ENCODE measurements at places on chromosomes 13 and 19.
A peak's percentile ranks its signal among the peaks of the same experiment; 100 is the strongest.

DNA sequence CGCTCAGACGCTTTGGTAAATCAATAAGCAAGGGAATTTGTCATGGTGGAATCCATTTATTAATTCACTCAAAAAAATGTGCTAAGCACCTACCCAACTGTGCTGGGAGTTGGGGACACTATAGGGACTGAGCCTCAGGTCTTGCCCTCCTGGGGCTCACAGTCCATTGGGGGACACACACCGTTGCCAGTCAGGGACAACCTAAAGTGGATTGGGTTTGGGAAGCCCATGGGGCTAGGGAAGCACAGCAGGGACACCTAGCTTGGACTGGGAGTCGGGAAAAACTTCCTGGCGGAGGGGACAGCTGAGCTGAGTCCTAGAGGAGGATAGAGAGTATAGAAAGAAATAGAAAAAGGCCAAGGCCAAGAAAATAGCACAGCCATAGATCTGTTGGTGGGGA lies 8.5 kb downstream of the FOSB start:
- no peak for DNase-seq

- no peak for DNase-seq
Observed at GRCh38 chr19:41384351-41384750, 8.0 kb downstream of the TMEM91 start.

DNA sequence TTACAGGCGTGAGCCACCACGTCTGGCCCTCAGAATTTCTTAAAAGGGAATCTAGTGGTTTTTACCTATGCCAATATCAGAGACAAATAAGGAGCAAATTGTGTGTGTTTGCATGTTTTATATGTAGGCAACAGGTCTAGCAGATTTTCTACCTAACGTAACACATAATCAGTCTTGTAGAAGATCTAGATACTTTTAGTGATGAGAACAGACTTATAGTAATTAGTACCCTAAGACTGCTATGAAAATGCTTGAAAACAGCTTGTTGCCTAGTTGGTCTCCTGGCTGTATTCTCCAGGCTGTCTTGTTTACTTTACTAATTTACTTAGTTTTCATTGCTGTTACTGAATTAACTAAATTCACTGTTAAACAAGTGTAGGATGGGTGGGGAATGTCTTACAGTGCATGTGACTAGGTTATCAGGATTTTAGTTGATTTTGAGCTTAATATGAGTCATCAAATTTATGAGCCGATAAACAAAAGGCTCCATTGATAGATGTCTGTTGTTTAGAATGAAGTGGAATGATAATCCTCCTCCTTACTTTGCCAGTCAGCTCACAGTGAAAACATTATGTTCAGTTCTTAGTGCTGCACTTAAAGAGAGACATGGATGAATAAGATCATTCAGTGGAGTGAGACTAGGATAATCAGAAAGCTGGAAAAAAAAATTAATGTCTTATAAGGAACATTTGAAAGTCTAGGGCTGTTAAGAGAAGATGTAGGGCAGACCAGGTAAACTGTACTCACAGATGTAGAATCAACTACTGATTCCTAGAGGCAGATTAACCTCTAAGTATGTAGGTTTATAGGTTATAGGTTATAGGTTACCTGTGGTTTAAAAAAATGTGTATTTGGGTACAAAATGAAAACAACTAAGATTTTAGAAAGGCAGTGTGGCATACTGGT lies 22.4 kb downstream of the GTF2F2 start:
- peak; percentile 34 for DNase-seq

- DNase-seq = no peak
Observed at GRCh38 chr13:34078334-34078999, 260.5 kb downstream of the RFC3 start.

GRCh38 chr19:18321734-18322102 lies 1.2 kb downstream of the LSM4 start:
- no peak for DNase-seq

DNA sequence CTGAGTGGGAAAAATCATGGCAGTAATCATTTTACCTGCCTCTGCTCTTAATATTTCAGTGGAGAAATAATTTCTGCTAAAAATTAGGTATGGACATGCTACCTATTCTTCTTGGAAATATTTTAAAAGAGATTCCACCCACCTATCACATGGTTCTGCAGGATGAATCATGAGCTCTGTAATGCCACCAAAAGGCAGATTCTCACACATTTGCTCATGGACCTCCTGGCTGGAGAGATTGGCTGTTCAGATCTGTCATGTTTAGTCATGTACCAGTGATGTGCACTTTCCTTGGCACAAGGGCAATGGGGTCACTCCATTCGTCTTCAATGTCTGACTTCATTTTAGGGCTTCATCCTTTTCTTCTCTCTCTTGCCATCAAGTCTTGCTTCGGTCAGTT lies 101.8 kb upstream of the MBNL2 start:
- DNase-seq = no peak

GRCh38 chr13:33676045-33676989 lies 141.6 kb upstream of the RFC3 start:
- DNase-seq = peak; percentile 84

- DNase-seq = no peak
Observed at GRCh38 chr19:3803114-3803888, 17.1 kb upstream of the MATK start.

- DNase-seq = no peak
Observed at GRCh38 chr19:29753190-29753933, 38.3 kb upstream of the C19orf12 start.

GRCh38 chr19:12833418-12833737 lies 1.0 kb downstream of the RTBDN start:
- DNase-seq = no peak

DNA sequence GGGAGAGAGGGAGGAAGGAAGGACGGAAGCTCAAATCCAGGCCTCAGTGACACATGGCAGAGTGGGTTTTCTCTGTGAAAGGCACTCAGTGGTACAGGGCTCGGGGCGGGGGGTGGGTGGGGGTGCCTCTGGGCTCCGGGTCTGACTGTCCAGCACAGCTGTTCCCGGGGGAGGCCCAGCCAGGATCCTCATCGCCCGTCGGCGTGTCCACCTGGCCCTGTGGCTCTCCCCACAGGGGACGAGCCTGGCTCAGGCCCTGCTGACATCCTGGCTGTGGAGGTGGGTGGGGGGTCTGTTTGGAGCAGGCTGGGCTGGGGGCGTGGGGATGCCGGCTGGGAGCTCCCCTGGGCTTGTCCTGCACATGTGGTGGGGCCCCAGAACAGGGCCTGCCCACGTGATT lies 18.2 kb upstream of the MATK start:
- no peak for DNase-seq

DNA sequence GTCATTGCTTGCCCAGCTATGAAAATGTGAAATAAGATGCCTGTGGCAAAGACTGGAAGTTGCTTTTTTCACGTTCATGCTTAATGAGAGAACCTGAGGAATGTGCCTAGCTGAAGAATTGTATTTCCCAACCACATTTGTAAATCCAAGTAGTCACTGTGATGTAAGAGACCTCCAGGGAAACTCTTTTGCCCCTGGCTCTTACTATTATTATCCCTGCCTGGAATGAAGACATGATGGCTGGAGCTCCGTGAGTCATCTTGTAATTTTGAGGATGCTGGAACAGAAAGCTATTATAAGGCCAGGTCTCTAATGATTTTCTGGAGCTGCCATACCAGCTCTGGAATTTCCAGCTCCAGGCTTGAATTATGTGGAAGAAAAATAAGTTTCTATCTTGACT lies 894.3 kb downstream of the DIAPH3 start:
- no peak for DNase-seq

- DNase-seq = peak; percentile 33
Observed at GRCh38 chr19:15154002-15154612, 46.7 kb downstream of the NOTCH3 start.

DNA sequence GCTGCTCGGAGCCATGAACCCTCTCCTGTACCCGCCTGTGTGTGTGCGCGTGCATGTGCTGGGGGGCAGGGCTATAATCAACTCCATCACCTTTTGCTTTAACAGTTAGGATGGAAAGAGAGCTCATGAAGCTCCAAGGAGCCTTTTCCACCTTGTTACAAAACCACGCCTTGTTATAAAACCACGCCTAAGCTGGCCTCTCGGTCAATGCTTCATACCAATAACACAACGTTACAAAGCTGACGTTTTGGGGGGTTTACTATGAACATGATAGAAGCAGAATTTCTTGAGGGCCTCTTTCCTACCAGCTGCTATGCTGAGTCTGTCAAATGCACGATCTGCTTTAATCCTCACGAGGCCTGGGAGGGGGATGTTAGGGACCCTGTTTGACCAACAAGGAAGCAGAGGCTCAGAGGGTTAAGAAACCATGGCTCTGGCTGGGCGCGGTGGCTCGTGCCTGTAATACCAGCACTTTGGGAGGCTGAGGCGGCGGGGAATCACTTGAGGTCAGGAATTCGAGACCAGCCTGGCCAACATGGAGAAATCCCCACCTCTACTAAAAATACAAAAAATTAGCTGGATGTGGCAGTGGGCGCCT lies 11.9 kb downstream of the CAPS start:
- DNase-seq = peak; percentile 54

GRCh38 chr19:50659318-50660087 lies 10.3 kb downstream of the C19orf81 start:
- no peak for DNase-seq

- DNase-seq = no peak
Observed at GRCh38 chr13:99421271-99421670, 80.0 kb upstream of the TM9SF2 start.

DNA sequence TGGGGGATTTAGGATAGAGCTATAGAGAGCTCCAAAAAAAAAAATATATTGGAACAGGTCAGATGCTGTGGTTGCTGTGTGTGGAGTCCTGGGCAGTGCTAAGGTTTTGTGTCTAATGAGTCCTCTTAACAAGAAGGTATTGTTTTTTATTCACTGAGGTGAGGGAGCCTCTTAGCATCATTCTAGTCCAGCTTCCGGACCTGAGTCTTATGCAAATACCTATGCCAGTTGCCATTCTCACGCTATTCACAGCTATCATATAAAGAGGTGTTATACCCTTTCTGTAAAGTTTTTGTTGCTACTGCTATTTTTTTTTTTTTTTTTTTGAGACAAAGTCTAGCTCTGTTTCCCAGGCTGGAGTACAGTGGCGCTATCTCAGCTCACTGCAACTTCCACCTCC lies 1.4 kb downstream of the NLRP2 start:
- no peak for DNase-seq

GRCh38 chr19:55720214-55720746 lies 17.9 kb downstream of the NLRP9 start:
- no peak for DNase-seq

DNA sequence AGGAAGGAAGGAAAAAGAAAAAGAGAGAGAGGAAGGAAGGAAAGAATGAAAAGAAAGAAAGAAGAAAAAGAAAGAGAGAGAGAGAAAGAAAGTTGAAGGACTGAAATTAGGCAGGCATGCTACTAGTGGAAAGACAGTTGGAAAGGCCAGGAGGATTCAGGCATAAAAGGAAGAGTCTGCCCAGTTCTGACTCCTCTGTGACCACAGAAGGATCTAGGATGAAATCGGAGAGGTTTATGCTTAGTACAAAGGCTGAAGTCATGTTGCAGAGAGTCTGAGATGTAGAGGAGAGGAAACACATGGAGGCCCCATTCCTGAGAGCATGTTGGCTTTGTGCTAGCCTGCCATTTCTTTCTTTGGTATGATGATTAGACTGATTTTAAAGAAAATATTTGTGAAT lies 246.5 kb upstream of the ARGLU1 start:
- DNase-seq = no peak

DNA sequence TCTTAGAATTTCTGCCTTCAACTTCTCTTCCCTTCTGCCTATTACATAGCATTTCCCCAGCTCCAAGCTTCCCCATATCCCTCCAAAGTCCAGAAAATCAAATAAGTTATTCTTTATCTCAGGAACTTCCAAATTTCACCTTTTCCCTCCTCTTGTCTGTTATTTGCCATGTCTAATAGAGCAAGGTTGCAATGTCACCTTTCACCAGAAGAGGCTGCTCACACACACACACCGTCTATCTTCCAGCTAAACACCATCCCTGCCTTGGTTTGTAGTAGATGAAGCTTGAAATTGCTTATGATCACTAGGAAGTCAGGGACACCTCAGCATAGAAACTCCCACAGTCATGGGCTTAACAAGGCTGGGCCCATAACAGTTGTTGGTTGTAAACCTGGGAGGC lies 48.4 kb downstream of the ZNRF4 start:
- DNase-seq = no peak

GRCh38 chr13:109394311-109394988 lies 391.9 kb downstream of the IRS2 start:
- DNase-seq = no peak

DNA sequence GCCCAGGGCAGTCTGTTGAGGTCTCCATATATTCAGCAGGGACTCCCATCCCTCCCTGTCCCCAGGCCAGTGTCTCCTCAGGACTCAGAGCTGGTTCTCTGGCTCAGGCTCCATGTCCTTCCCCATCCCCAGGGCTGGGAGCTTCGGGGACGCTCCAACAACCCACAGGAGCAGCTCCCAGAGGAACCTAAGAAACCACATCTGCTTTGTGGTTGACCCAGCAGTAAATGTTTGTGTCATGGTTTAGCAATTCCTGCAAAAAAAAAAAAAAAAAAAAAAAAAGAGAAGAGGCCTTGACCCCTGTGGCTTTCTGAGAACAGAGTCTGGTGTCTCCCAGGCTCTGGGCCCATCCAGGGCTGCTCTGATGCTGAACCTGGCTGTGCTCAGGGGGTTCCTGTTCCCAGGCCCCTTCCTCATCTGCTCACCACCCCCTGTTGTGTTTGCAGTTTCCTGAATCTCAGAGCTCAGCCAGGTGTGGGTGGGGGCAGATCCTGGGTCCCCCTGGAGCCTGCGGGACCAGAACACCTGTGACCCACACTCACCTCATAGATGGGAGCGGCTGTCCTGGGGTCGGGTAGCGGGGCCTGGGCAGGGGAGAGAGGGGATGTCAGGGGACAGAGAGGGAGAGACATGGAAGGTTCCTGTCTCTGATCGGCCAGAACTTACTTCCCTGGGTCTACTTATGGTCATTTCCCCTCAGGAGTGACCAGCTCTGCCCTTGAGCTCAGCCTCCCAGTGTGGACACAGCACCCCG lies 25.2 kb upstream of the CEACAM1 start:
- DNase-seq = no peak

DNA sequence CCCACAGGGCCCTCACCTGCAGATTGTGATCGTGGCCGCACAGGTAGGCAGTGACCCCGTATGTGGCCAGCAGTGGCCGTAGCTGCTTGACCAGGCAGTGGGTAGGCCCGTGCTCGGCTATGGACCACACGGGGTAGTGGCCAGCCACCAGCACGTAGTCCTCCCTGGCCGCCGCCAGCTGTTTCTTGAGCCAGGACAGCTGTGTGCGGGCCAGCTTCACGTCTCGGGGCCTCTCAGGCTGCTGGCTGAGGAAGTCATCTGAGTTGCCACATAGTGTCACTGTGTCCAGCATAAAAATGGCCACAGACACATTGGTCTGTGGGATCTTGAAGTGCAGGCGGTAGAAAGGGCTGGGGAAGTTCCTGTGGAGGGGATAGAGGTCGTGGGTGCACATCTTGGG lies 1.2 kb downstream of the ACP5 start:
- DNase-seq = no peak

- no peak for DNase-seq
Observed at GRCh38 chr13:97215325-97215724, 6.8 kb upstream of the MBNL2 start.

GRCh38 chr13:20796791-20797508 lies 23.2 kb upstream of the EEF1AKMT1 start:
- DNase-seq = no peak
